ENCODE measurements at places on chromosomes 6 and 20.

- DNase-seq, result no peak
These were observed 192.2 kb downstream of the TBC1D32 start for GRCh38 chr6:121142093-121142492.

- DNase-seq, result no peak
These were observed 1.3 kb downstream of the PTK7 start for GRCh38 chr6:43077333-43077809.

GRCh38 chr6:91482498-91482897 is 895.6 kb upstream of the MAP3K7 start:
- no peak for DNase-seq

DNA sequence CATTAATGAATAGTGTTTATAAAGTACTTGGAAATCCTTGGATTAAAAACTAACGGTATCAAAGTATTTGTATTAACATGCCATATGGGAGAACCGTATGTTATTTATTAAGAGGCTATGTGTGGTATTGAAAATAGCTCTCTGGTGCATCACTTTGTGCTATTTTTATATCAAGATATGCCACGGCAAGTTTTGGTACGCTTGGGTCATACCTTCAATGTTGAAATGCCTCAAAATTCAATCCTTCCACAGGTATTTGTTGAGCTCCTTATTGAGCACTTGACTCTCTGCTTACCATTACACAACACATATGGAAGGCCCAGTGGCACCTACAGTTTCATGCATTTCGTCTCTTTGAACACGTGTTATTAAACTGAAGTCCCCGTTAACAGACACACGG is 647.9 kb downstream of the KIF16B start:
- DNase-seq, result no peak

GRCh38 chr6:3208098-3208774 is 19.2 kb downstream of the TUBB2B start:
- DNase-seq, result no peak

- no peak for DNase-seq
These were observed 4.8 kb downstream of the CDH4 start for GRCh38 chr20:61256824-61257223.

DNA sequence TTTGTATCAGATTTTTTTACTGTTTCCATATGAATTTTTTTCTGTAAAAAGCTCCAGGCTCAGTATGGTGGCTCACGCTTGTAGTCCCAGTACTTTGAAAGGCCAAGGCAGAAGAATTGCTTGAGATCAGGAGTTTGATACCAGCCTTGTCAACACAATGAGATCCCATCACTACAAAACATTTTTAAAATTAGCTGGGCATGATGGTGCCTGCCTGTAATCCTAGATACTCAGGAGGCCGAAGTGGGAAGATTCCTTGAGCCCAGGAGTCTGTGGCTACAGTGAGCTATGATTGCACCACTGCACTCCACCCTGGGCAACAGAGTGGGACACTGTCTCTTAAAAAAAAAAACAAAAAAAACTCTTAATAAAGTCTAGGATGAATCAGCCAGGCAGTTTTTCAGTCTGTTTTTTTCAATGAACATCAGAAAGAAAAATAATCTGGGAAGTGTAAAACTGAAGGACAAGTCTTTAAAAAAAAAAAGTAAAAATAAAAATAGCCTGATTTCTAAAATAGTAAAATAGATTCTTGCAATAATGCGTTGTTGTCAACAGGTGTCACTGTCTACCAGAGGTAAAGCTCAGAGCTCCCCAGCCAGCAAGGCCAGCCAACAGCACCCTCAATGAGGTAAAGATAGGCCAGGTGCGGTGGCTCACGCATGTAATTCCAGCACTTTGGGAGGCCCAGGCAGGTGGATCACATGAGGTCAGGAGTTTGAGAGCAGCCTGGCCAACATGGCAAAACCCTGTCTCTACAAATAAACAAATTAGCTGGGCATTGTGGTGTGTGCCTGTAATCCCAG is 9.3 kb upstream of the ATG5 start:
- DNase-seq, result no peak

DNA sequence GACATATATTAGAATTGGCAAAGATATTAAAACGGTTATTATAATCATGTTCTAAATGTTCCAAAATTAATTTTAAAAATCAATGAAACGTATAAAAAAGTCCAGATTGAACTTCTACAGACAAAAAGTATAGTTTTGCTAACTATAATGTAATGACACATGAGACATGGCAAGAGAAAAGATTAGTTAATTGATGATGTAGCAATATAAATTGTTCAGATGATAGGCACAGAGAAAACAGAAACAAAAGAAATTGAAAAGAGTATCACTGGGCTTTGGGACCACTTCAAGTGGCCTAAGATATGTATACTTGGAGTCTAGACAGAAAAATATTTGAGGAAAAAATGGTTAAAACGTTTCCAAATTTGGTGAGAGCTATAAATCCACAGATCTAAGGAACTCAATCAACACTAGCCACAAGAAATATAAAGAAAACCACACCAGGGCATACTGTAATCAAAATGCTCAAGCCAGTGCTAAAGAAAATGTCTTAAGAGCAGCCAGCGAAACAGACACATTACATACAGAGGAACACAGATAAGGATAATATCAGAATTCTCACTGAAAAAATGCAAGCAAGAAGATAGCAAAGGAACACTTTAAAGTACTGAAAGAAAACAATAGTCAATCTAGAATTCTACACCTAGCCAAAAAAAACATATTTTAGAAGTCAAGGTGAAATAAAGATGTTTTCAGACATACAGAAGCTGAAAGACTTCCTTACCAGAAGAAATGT is 172.6 kb upstream of the FOXQ1 start:
- no peak for DNase-seq

DNA sequence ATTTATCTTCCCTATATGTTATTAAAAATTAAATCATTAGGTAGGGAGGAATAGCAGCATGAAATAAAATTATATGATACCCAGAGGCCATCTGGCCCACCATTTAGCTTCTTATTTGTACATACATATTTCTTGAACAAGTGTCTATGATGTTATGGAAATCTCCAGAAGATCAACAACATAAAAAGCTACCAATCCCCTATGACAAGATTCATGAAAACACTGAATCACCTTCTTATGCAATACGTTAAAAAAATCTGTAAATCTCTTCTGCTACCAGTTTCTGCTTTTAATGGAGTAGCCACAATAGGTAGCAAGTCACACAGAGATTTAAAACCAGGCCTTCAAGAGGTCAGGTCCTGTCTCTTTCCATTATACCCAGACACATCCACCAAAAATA is 125.8 kb upstream of the ENPP5 start:
- DNase-seq, result no peak

- DNase-seq, result no peak
These were observed 9.3 kb downstream of the HLA-DOA start for GRCh38 chr6:33000055-33000454.

- DNase-seq, result no peak
These were observed 46.2 kb downstream of the SNRNP48 start for GRCh38 chr6:7636151-7636550.

- no peak for DNase-seq
These were observed 29.9 kb downstream of the SGK1 start for GRCh38 chr6:134287859-134288537.

DNA sequence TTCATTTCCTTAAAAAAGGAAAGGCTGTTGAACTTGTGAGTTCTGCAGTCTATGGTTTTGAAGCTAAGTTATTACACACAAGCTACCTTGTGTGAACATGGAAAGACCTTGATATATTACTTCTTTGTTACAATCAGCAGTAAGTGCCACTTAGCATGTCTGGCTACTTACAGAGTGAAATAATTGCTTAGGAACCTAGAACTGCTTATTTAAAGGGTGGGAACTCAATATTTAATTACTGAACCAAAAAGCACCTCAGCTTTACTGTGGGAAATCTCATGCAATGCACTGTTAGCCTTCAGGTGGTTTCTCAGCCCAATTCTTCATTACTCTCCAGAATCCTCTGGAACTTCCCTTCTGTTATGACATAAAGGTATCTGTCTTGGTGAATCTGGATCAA is 17.9 kb downstream of the PERP start:
- no peak for DNase-seq

GRCh38 chr6:99013145-99013544 is 65.4 kb upstream of the FBXL4 start:
- DNase-seq, result no peak

DNA sequence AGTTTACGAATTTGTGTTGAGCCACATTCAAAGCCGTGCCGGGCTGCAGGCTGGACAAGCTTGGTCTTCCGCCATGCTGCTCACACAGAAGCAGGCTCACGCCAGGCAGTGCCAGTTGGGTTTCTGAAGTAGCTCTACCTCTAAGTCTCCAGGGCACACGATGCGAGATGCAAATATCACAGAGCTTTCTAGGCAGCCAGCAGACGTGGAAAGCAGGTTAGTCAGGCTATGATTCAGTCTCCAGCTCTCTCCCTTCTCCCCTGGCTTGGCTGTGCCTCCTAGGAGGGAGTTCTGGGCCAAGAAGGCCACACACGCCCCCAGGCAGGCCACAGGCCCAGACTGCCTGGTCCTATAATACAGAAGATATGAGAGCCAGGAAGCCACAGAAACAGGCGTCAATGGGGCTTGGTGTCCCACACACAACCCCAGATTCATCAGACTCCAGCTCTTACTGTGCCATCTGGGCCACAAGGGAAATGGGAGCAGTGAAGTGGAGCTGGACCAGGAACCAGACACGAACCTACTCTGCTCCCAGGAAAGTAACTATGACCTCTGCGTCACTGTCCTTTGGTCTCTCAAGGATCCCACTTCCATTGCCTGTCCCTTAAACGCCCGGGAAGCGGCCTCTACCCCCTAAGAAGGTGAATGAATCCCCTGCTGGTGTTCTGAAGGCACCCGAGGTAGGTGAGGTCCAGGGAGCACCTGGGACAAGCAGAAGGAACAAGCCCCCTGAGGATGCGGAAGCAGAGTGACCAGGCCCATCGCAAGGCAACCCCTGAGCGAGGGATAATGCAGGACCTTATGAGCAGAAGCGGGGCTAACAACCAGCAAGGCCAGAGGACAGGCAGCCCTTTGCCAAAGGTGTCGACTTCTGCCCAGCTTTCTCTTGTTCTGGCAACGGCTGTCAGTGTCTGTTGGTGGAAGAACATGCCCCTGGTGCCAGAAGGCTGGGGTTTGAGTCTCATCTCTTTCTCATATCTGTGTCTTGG is 61.2 kb downstream of the GFOD1 start:
- DNase-seq, result no peak

DNA sequence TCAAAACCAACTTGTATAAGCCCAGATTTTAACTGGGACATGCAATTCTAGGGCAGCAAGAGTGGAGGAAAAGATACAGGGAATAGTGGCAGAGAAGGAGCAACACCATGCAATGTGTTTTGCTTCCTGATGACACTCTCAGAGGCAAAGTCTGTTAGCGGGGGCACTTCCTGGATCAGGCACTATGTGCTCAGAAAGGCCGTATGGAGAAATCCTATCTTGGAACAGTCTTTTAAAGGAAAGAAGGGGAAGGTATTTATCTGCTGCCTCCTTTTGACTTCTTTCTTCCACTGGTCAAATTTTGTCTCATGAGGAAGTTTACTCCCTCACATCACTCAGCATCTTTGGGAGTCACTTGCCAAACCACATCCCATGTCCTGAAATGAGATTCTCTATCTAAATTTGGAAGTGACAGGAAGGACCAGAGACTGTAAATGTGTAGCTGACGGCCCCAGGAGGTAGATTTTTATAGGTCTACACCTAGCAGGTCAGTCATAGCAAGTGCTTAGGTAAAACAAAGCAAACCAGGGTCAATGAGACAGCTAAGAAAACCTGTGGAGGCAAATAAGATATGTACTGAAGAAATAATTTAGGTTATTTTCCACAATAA is 91.7 kb upstream of the ELOVL5 start:
- DNase-seq, result no peak

- no peak for DNase-seq
These were observed 1.5 kb downstream of the CCND3 start for GRCh38 chr6:41939848-41940758.

- no peak for DNase-seq
These were observed 17.8 kb downstream of the PTPRT start for GRCh38 chr20:43171930-43172329.

GRCh38 chr6:14384175-14384949 is 266.8 kb downstream of the CD83 start:
- DNase-seq, result no peak

DNA sequence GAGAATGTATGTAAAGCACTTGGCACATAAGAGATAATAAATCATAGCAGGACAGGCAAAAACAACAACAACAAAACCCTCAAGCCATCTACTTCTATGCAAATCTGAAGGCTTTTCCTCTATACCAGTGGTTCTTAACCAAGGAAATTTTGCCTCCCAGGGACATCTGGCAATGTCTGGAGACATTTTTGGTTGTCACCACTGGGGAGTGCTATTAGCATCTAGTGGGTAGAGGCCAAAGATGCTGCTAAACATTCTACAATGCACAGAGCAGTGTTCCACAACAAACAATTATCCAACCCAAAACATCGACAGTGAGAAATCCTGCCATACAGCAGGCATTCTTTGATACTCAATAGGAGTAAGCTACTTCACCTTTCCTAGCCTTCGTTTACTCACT is 28.2 kb downstream of the NDRG3 start:
- no peak for DNase-seq

DNA sequence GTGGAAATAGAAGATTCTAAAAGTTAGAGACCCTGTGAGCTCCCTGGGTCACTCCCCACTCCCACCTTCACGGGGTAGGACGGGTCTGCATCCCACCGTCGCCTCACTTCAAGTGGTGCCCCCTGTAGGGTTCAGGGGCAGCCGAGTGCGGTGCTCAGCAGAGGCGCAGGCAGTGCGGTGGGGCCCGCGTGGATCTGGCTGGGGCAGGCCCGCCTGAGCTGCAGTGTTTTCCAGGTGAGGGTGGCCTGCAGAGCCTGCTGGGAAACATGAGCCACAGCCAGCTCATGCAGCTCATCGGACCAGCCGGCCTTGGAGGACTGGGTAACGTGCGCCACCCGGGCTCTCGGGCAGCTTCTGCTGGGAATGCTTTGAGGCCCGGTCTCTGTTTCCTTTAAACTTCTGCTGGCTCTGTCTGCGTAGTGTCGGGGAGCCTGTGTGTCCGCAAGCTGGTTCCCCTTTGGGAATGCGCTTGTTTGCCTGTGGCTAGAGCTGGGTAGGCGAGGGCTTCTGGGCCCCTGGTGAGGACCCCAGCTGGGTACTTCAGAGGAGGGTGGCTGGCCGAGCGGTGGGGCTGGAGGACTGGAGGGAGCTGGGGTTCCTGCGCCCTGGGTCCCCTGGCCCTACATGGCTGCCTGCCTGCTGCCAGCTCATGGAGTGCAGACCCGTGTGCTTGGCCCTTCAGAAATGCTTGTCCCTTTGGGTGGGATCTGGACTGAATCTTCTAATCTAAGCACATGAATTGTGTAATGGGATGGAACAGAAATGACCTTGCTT is 3.8 kb downstream of the ADRM1 start:
- DNase-seq, result no peak

DNA sequence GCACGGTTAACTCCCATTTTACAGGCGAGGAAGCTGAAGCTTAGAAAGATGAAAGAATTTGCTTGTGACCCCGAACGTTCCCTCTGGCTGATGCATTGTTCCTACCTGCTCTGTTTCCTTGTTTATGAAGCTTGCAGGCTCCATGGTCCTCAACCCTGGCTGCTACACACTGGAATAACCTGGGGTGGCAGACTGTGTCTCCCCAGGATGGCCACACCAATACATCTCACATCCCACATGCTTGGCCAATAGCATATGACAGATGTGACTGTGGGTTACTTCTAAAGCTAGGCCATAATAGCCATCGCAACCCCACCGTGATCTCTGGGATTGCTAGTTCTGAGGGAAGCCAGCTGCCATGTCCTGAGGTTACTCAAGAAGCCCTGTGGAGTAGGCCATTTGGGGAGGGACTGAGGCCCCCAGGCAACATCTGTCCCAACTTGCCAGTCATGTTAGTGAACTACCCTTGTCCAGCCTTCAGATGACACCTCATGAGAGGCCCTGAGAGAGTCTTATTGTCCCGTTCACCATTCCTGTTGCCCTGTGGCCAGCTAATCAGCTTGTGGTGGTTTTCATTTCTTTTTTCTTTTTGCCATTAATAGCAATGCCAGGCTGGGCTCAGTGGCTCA is 6.7 kb upstream of the FAM110A start:
- DNase-seq, result no peak

All from forelimb muscle (tissue), 1 donor.